ENCODE measurements at places on chromosomes 16 and 17.

- DNase-seq = no peak
Observed at GRCh38 chr17:39752241-39752881, 14.6 kb downstream of the GRB7 start.

- DNase-seq = peak; percentile 87
Observed at GRCh38 chr16:15704545-15704987, 54.5 kb downstream of the NDE1 start.

DNA sequence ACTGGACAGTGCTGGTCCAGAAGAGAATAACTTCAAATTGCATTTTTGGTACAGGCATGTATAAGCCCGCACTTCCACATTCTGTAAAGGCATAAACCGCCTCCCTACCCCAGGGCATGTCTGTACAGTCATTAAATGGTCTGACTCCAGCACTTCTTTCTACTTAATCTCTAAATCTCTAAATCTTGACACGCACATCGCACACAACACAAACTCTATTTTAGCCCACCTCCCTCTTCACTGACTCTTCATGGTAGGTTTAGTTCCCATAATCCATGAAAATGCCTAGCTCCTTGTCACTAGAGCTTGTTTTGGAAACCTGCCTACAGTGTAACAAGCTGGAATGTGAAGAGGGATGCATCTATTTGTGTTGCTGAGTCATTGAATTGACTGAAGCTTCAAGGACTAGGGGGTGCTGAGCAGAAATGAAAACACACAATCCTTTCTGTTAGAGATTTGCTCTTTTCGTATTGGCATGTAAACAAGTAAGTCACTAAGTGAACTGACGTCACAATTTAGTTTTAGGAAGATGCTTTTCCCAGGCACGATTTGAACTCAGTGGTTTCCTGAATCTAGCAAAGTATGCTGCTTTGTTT is 1.6 kb upstream of the DUSP14 start:
- DNase-seq = no peak

DNA sequence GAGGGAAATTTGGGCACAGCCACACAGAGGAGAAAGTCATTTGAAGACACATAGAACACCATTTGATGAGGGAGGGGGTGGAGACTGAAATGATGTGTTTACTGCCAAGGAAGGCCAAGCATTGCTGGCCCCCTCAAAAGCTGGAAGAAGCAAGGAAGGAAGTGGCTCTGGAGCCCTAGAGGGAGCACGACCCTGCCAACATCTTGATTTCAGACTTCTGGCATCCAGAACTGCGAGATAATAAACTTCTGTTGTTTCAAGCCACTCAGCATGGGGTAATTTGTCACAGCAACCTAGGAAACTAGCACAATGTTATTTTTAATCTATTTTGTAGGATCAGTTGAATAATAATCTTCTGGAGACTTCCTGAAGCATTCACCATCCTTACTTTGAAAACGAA is 314.8 kb upstream of the GOT2 start:
- no peak for DNase-seq

GRCh38 chr17:48791128-48792032 is 25.6 kb downstream of the TTLL6 start:
- peak; percentile 80 for DNase-seq

GRCh38 chr16:75306099-75306762 is 54.8 kb upstream of the BCAR1 start:
- no peak for DNase-seq

DNA sequence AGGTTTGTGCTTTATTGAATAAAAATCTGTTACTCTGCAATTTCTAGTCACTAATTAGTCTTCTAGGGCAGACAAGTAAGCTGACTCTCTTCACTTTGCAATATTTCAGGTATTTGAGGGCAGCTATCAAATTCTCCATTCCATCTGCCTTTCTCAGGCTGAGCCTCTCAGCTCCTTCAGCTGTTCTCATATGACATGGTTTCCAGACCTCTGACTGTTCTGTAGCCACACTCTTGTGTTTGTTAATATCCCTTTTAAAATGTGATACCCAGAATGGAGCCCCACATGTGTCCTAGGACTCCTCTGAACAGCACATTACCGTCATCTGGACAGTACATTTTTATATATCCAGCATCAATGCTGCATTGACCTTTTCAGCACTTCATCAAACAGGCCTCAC is 46.1 kb upstream of the MTMR4 start:
- no peak for DNase-seq

GRCh38 chr17:28982131-28982793 is 23.6 kb downstream of the SEZ6 start:
- no peak for DNase-seq

- DNase-seq = no peak
Observed at GRCh38 chr17:50745631-50746030, 21.7 kb downstream of the ANKRD40CL start.

DNA sequence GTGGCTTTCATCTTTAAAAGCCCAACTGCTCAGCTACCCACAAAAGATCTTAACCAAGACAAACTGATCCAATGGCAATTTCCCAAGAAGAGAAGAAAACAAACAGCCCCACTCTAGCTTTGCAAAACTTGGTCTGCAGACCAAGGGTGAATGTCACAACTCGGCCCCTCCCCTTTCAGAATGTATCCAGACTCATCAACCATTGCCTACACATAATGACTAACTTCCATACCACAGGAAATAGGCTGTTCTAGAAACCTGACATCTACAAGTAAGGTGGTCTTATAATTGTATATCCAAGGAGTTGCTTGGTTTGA is 16.0 kb downstream of the DCUN1D3 start:
- DNase-seq = no peak

GRCh38 chr16:17301184-17301583 is 169.6 kb downstream of the XYLT1 start:
- DNase-seq = no peak

GRCh38 chr16:66926961-66927436 is 1.7 kb upstream of the RRAD start:
- no peak for DNase-seq

DNA sequence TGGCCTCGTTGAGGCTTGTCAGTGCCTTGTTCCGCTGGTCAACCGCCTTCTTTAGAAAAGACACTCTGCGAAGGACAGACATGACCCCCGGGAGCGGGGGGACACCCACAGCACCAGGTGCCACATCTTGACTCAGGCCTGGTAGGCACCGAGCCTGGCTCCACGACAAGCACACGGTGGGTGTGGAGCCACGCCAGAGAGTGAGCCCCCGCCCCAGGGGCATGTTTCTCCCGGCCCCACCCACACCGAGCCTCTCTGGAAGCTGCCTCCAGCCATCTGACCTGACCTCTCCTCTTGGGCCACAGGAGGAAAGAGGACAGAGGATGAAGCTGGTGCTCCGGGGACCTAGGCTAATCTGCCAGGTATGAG is 4.6 kb downstream of the FAAP100 start:
- DNase-seq = no peak

GRCh38 chr17:48992444-48992843 is 4.7 kb upstream of the IGF2BP1 start:
- DNase-seq = no peak

DNA sequence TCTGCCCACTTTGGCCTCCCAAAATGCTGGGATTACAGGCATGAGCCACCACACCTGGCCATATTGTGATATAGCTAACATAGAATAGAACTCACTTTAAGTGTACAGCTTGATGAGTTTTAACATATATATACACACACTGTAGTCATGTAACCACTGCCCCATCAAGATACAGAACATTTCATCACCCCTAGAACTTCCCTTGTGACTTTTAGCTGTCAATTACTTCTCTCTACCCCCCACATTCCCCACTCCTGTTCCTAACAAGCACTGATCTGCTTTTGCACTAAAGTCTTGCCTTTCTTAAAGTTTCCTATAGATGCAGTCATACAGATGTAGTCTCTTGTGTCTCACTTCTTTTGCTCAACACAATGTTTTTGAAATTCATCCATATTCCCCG is 93.1 kb downstream of the PITPNC1 start:
- DNase-seq = no peak

GRCh38 chr17:27862840-27863239 is 30.3 kb downstream of the LYRM9 start:
- no peak for DNase-seq

GRCh38 chr16:67104061-67104460 is 5.7 kb upstream of the PHAF1 start:
- DNase-seq = peak; percentile 21

- DNase-seq = no peak
Observed at GRCh38 chr16:27511657-27512448, 37.9 kb downstream of the GTF3C1 start.

GRCh38 chr17:64439956-64440355 is 9.0 kb upstream of the MILR1 start:
- no peak for DNase-seq

DNA sequence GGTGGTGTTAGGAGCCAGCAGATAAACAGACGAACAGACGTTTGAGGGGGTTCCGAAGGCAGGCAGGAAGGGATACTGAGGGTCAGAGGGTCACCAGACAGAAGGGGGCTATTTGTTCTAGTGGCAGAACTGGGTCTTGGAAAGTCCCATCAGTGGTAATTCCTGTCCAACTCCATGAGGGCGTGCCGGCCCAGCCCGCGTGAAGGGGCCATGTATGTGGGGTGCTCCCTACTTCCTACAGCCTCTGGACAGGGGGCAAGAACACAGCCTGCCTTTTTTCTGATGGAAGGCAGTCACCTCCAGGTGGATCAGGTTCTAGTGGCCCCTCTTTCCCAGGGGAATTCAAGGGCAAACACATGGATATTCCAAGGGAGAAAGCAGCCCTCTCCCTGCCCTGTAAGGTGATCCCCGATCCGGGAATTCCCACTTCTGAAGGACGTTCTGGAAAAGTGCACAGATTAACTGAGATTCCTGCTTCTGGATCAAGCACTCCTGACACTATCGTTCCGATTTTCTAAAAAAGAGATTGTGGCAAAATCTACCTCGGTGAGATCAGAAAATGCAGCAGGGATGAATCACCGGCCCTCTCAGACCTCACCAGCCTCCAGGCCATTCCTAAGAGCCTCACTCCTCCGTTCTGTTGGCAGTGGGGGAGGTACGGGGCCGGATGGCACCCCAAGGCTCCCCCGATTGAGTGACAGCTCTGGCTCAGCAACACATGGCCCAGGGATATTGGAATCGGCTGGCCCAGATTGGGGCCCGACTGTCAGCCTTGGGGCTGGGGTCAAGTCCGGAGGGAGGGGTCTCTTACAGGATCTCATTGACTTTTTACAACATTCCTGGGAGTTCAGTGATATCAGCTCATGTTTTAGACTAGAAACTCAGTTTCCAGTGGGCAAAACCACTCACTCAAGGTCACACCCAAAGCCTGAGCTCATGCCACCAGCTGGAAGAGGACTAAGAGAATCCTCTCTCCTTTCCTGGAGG is 12.4 kb downstream of the STX1B start:
- DNase-seq = no peak

DNA sequence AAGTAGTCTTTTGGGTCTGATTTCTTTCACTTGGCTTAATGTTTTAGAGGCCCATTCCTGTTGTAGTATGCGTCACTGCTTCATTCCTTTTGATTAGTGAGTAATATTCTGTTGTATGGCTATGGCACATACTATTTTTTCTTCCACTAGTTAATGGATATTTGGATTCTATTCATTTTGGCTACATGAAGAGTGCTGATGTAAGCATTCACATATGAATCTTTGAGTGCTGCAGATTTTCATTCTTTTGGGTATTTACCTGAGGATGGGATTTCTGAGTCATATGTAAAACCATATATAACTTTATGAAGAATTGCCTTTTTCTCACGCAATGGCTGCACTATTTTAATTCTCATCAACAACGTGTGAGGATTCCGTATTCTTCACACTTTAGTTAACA is 113.6 kb downstream of the AHSP start:
- DNase-seq = no peak

DNA sequence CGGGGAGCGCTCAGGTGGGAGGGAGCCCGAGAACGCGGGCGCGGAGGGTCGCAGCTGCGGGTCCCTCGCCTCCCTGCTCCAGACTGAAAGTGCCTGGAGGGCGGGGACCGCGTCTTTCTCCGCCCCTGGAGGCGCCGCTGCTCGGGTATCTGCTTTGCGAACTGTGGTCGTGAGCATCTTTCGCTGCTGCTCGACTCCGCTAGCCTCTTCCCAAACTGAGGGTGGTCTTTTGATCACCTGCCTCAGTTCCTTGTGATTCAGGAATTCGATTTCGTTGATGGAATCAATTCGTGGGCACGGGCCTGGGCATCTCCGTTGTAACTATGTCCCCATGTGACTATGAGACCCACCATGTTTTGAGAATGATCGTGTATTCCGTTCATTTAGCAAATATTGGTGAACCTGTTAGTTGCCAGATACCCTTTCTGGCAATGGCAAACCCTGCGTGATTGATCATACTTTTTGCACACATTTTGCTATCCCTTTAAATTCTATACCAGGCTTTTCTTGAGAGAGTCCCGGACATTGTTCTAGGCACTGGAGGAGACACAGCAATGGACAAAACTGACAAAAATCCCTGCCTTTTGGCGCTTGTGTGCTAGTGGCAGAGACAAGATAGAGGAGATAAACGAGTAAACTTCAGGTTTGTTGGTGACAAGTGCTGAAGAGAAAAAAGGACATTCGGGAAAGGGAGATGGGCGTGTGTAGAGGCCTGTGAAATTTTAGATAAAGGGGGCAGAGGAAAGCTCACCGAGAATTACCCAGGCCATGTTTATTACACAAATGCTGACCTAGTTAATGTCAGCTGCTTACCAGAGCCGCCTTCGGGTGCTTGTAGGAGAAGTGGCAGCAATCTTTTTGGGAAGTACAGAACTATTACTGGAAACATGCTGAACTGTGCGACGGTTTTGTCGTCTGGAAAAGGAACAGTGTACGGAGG is 948 bp downstream of the UTP18 start:
- peak; percentile 64 for DNase-seq

DNA sequence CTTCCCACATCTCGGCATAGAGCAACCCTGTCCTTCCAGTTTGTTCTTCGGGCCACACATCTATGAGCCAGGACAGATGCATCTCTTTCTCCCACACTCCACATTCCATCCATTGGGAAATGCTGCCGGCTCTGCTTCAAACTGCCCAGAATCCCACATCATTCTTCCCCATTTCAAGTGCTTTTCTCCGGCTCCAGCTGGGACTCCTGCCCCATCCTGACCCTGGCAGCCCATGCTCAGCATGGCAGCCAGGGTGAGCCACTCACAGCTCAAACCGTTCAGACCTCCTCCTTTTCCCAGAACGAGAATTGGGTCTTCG is 132.8 kb upstream of the SDK2 start:
- DNase-seq = no peak

GRCh38 chr16:11757671-11758545 is 15.3 kb upstream of the TXNDC11 start:
- DNase-seq = no peak

GRCh38 chr17:38746849-38747462 is 1.2 kb downstream of the PCGF2 start:
- DNase-seq = peak; percentile 41

DNA sequence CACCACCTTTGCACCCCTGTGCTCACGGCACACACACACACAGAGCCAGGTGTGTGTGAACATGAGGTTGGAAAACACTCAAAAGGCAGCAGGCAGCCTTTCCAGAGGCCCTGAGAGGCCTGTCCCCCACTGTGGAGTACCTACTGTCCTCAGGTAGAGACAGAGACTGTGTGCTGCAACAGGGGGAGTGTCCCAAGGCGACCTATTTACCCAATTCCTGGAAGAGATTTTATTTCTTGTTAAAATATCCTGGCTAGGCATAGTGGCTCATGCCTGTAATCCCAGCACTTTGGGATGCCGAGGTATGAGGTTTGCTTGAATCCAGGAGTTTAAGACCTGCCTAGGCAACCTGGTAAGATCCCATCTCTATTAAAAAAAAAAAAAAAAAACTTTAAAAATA is 108.5 kb downstream of the COPRS start:
- no peak for DNase-seq

GRCh38 chr17:83160443-83161297 is 81.3 kb downstream of the METRNL start:
- no peak for DNase-seq

- DNase-seq = peak; percentile 84
Observed at GRCh38 chr17:7685533-7686221, 1.6 kb downstream of the TP53 start.
